ENCODE measurements at places on chromosomes 13 and 19.
A peak's percentile ranks its signal among the peaks of the same experiment; 100 is the strongest.

- DNase-seq: no peak
Measured at GRCh38 chr13:65964672-65965071, 1265.5 kb downstream of the PCDH9 start.

GRCh38 chr19:18610556-18611326, 1.9 kb upstream of the TMEM59L start:
- no peak for DNase-seq

DNA sequence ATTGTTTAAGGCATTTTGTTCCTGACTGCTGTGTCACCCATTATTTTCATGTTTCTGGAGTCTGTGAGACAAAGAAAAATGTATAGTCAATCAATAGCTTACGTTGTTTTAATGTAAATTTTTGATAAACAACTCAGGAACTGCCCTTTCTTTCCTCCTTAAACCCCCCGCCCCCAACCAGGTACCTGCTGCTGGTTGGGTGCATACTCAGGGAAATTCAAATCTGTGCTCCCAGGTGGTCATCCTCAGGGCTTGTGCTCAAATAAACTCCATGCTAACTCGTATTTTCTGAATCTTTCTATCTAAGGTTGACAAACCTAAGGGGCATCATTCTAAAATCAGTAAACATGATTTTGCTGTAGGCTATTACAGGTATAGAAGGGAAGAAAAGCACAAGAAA, 4.1 kb upstream of the CDC16 start:
- no peak for DNase-seq

- DNase-seq: no peak
Measured at GRCh38 chr19:56270676-56271075, 1.9 kb upstream of the EDDM13 start.

DNA sequence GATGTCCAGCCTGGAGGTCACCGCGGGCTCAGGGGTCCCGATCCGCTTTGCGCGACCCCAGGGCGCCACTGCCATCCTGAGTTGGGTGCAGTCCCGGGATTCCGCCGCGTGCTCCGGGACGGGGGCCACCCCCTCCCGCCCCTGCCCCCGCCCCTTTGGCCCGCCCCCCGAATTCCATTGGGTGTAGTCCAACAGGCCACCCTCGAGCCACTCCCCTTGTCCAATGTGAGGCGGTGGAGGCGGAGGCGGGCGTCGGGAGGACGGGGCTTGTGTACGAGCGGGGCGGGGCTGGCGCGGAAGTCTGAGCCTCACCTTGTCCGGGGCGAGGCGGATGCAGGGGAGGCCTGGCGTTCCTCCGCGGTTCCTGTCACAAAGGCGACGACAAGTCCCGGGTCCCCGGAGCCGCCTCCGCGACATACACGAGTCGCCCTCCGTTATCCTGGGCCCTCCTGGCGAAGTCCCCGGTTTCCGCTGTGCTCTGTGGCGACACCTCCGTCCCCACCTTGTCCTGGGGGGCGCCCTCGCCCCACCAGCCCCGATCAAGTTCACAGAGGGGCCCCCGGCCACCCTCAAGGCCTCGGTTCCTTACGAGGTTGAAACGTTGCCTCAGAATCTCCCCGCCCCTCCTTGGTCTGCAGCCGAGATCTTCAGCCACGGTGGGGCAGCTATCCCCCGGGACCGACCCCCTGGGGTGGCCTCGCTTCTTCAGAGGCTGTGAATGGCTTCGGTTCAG, 1.2 kb downstream of the LDLR start:
- peak; percentile 94 for DNase-seq

DNA sequence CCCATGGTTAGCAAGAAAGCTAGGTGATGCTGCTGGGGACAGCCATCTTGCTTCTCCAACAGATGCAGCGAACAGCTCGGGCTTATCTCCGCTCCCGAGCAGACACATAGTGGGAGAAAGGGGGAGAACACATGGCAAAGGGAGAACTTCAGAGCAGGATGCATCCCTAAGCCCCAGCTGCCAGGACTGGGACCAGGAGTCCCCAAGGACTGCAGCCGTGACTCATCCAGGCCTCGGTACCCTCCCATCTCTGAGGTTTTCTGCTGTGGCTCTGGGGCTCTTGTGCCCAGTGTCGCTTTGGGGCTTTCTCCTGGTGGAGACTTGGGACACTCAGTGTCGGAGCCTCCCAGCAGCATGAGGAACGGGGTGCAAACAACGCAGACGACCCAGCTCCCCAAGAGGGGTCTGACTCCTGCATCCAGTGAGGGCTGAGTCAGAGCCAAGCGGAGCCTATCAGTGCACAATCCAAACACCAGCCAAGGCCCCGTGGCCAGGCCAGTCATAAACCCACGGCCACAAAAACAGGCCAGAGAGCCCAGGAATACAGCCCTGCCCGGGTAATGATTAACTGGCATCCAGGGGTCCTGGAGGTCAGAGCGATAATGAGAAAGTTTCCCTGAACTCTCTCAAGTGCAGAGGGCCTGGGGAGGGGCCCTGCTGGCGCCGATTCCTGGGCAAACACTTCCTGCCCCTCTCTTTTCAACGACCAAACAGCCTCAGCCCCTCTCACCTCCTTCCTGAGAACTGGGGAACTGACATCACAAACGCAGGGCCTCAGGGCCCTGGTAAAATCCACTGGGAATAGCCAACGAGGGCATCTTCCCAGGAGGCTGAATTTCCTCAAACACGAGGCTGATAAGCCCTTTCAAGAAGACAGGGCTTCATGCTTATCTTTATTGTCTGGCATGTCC, 202.9 kb downstream of the USP12 start:
- no peak for DNase-seq

- DNase-seq: no peak
Measured at GRCh38 chr13:50179977-50180376, 164.7 kb downstream of the KCNRG start.

- DNase-seq: no peak
Measured at GRCh38 chr13:41428155-41428554, 29.2 kb upstream of the RGCC start.

- DNase-seq: no peak
Measured at GRCh38 chr13:113292021-113292862, 4.8 kb upstream of the LAMP1 start.

- no peak for DNase-seq
Measured at GRCh38 chr13:99545979-99546378, 44.7 kb downstream of the TM9SF2 start.

DNA sequence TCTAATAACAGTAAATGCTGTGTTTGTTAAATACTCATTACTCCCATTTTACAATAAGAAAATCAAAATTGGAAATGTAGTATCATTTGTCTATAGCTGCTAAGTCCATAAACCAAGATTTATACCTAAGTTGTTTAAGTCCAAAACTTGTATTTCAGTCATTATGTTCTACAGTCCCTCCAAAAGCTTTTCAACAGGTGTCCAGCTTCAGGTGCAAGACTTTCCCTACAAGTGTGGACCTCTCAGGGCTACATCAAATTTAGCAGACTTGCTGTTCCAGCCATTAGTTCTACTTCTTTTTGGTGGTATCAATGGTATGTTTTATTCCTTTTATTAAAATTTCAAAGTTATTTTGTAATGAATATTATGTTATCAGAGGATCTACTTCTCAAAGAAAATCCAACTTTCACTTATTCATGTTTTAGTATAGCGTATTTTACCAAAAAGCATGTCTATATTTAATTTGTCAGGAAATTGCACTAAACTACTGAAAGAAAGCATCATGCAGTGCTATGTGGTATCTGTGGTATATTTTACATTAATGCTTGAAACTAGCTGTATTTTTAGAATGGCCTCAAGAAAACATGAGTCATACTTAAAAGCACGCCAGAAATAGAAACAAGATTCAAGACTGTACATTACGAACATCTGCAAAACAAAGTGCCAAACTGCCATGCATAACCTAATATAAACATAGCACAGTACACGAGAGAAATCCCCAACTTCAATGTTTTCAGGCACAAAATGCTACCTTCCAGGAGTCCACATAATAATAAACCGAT, 44.5 kb downstream of the VWA8 start:
- no peak for DNase-seq
